ENCODE measurements at places on chromosomes 2 and 18.

DNA sequence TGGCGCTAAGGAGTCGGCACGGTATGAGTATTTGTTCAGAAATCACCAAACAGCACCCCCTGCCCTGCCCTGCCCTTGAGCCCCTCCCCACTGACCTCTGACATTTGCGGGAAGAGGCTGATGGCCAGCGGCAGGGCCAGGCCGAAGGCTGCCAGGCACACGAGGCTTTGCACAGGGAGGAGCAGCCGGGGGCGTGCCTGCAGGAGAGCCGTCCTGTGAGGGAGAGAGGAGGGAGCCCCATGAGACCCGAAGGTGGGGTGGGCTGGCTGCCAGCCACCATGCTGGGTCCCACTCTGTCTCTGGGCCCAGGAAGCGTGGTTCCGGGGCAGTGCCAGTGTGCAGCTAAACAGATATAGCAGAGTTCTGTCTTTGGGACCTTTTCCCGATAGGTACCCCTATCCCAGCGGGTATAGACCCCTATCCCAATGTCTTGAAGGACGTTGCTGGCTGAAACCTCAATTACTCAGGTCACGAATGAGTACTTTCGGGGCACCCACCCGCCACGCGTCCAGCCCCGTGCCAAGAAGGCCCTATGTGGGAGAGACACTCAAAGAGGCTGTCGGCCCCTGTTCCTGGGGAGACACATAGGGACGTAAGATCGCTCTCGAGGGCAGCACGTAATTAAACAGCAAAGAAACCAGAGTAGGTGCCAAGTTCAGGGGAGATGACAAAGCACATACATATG is 43.9 kb downstream of the EMX1 start:
- DNase-seq = no peak

DNA sequence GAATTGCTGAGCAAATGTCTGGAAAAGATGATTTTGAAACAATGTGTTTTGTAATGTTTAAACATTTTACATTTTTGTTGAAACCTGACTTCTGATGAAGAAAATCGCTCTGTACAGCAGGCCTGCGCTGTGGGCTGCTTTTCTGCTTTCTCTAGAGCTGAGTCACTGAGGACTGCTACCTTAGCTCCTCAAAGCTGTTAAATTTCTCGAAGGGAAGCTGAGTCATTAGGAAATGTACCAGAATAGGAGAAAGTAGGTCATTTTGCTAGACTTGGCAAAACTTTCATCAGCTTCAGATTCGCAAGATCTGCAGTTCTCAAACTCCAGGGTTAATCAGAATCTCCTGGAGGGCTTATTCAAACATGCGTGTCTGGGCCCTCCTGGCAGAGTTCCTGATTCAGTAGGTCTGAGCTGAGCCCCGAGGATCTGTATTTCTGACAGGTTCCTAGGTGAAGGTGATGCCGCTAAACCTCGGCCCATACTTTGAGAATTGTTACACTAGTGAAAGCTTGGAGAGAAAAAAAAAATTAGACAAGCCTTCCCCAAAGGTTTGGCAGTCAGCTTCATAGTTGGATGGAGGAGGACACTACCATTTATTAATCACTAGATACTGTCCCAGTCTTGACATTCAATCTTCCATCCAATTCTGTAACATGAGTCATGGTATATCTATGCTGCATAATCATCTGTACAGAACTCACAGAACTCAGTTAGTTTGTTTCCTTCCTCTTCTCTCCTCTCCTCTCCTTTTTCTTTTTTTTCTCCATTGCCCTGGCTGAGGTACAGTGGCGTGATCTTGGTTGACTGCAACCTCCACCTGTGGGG is 297.6 kb downstream of the PARD3B start:
- no peak for DNase-seq

DNA sequence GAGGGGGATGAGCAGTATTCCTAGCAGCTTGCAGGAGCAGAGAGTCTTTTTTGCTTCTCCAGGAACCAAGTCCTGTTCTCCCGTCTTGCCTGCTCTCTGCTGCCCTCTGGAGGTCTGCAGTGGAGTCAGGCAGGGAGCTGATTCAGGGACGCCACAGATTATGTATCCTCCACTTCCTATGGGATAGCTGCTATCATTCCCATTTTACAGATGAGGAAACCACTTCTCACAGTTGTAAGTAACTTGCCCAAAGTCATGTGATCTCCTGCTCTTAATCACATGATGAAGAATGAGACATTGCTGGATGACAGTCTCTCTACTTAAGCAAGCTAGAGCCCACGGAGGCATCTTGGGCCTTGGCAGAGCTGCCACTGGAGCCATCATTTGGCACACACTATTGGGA is 8.3 kb downstream of the SLC4A5 start:
- peak; percentile 54 for DNase-seq

GRCh38 chr2:188494906-188495305 is 203.2 kb downstream of the GULP1 start:
- DNase-seq = no peak

DNA sequence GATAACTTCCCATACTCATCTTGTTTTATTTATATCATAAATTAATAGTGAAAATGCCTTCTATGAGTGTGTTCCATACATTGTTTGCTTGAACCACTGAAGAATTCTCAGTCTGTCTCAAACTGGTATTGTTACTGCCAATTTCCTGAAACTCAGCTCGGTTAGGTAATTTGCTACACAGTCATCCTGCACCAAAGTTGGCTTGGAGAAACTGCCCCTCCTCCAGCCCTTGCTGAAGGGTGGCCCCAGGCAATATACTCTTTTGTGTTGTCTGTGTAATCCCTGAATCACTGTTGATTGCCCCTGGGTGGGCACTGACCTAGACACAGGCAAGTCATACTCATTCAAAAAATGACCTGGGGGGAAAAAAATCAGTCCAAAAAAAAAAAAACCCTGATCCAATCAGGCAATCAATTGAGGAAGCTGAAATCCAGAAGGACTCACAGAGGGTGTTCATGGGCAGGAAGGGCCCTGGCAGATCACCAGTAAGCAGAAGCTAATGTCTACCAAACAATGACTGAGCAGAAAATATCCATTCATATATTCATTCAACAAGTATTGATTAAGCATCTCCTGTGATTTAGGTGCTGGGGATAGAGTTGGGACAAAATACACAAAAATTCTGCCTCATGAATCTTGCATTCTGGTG is 3.8 kb upstream of the SESTD1 start:
- no peak for DNase-seq

- no peak for DNase-seq
These were observed 73.1 kb downstream of the MAPRE2 start for GRCh38 chr18:35114305-35114704.

- no peak for DNase-seq
These were observed 64.0 kb downstream of the CCNT2 start for GRCh38 chr2:134982603-134983002.

- DNase-seq = no peak
These were observed 274.9 kb upstream of the VWC2L start for GRCh38 chr2:214135966-214136365.

DNA sequence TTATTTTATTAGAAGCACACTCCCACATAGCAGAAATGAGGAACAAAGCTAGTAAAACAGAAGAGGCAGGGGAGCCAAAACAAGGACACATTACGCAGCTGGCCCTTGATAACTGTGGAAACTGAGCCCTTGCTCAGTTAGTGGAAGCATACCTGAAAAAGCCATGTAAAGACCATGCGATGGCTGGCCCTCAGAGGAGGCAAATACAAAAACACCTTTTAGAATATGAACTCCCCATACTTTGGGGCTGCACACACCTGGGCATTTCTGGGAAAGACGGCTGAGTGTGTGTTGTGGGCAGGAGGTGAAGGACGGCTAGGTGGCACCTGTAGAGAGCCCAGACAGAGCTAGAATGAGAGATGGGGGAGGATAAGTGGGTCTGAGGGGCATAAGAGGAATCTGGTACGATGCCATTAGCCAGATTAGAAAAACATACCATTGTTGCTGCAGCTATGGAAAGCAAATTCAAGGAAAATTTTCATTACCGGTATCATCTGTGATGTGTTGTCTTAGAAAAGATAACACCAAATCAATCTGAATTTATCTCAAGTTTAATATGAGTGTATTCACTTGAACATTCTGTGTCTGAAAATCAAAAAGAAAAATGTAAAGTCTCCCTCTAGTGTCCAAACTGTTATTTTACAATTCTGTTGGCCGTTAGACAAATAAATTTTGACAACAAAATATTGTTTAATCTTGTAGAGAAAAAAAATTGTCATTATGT is 45.2 kb upstream of the SULT1C3 start:
- no peak for DNase-seq

- DNase-seq = no peak
These were observed 111.9 kb downstream of the EPC2 start for GRCh38 chr2:148756292-148756975.

GRCh38 chr18:9495916-9496705 is 20.8 kb downstream of the RALBP1 start:
- no peak for DNase-seq

GRCh38 chr2:40256649-40257048 is 195.2 kb downstream of the SLC8A1 start:
- no peak for DNase-seq

DNA sequence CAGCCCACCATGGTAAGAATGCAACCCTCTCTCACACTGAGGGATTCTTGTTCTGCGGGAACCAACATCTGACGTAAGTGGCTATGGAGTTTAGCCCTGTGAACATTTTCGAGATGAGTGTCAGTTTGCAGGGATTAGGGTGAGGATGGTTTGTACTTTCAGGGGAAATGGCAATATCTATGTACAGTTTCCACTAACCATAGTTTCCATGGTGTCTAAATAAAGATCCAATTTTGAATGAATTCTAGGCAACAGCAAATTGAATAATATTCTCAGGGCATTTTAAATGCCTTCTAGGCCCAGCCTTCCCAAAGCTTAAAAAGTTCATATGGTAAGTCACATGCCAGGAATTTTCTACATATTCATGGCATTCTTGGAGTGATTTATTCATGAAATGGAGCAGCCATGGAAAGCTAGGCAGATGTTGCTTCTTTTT is 105.4 kb upstream of the MMADHC start:
- no peak for DNase-seq

GRCh38 chr2:185526161-185526560 is 212.4 kb upstream of the FSIP2 start:
- DNase-seq = no peak

DNA sequence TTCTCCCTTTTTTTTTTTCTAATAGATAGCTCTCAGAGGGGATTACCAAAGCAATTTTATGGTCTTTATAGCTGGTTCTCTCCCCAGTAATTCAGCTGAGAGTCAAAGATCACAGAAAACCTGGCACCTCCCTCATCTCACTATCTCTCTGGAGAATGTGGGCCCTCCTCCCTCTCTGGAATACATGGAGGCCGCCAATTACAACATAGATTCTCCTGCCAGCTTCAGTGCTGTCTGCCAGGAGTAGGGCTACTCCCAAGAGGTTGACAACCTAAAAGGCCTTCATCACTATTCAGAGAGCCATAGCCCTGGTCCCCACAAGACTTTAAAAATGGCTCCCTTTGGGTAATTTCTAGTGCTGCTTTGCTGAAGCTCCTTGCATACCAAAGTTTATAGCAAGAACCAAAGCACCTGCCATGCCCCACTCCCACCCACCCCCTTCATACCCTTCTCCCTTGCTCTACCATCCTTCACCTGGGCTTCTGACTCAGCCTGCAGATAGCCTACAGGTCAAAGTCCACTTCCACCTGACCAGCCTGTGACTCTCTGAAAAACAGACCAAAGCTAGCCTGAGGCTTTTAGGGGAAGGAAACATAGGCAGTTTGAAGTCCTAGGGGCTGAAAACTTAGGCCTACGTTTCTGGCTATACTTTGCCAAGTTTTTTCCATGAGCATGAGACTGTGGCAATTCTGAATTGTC is 472.3 kb downstream of the TNS1 start:
- DNase-seq = no peak

DNA sequence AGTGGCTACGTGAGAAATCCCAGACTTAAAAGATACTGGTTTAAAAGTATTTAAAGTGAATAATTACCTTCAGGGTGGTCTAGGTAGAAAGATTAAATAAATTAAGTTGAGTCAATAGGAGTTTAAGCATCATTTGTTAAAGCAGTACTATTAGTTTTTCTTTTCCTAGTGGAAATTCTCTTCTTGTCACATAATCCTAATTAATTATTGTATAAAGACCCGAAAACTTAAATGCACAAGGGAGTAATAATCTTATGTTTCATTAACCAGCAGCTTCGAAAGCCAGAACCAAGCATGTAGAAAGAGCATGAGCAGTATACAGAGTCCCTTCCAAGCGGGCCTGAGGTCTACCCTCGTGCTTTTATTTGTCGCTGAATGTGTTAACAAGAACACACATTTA is 90.2 kb upstream of the SKOR2 start:
- DNase-seq = no peak

DNA sequence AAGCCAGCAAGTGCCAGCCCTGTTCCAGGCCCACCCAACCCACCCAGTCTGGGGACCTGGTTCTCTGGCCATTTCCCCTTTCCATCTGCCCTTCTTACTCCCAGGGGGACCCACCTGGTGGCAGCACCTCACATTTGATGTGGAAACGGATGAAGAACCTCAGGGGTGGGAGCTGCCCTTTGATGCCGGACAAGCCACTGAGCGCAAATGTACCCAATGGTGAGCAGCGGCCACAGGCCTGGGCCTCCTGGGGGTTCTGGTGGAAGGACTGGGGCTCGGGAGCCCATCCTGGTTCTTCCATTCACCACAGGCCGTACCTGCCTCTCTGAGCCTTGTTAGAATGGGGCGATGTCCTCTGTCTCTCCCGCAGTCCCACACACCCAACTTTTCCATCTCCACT is 84.7 kb downstream of the EPAS1 start:
- DNase-seq = no peak

DNA sequence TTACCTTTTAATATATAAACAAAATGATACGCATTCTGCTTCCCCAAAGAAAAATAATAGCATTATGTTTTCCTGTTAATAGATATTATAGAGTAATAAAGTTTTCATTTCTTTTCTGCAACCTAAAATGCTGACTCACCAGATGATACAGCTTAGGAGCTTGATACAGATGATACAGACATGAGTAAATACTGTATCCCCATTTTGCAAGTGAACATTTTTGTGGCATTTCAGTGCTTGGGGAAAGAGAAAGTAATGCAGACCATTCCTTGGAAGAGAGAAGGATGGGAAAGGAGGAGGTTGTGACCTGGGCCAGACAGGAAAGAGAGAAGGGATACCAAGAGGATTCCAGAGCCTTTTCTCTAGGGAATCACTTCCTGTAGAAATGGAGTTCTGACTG is 97.5 kb upstream of the FSHR start:
- DNase-seq = no peak

DNA sequence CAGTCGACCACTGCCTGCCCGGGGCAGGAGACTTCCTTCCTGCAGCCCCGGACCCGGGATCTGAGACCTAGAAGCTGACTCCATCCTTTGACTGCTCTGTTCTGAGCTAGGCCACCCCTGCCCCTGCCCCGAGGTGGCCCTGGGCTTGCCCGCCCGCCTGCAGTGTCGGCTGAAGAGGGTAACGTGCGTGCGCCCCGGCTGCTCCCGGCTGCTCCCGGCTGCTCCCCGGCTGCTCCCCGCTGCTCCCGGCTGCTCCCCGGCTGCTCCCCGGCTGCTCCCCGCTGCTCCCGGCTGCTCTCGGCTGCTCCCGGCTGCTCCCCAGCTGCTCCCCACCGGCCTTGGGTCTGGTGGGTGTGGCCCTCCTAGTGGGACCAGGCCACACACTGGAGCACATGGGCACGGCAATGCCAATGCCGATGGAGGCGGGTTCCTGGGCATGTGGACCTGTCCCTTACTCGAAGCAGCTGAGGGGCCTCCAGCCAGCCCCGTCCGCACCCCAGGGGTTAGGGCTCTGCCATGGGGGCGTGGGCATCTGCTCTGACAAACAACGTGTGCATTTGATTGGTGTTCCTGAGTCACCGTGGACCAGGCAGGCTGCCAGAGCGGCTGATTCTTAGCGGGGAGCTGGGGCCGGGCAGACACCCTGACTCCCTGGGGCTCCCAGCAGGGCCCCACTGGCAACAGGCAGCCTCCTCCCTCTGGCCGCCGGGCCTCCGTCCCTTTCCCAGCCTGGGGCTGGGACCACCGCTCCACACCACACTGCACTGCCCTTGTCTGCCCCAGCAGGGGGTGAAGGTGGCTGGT is 2.0 kb upstream of the GAL3ST2 start:
- no peak for DNase-seq

All from stimulated activated CD8-positive, alpha-beta memory T cell treated with anti-CD3 and anti-CD28 coated beads, Interleukin-12 subunit alpha, Interleukin-12 subunit beta, amount 100 ng/mL, for 1 hour (primary cell).